ENCODE measurements at places on chromosomes 1 and 21. TPM values are rescaled to one million over a fixed set of nuclear protein-coding genes. Genes with fewer than 3 reads are reported as not detected.

DNA sequence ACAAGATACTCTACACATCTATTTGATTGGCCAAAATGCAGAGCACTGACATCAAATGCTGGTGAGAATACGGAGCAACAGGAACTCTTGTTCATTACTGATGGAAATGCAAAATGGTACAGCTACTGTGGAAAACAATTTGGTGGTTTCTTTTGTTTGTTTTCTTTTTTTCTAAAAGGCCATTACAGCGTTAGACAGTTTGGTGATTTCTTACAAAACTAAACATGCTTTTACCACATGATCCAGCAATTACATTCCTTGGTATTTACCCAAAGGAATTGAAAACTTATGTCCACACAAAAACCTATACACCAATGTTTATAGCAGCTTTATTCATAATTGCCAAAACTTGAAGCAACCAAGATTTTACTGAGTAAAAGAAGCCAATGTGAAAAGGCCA lies 66.4 kb upstream of the FBXO28 start:
- DNase-seq: no peak

Gene VASH2
- 0.55 TPM for total RNA-seq

DNA sequence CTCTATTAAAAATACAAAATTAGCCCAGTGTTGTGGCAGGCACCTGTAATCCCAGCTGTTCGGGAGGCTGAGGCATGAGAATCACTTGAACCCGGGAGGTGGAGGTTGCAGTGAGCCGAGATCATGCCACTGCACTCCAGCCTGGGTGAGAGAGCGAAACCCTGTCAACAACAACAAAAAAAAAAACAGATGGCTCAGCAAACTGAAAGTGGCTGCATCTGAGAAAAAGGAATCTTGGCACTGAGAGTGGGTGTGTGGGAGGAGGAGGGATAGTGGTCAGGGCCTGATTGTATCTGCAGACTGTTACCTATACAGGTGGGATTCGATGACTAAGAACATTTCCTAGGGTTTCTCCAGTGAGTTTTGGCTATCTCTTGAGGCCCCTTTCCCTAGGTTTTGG lies 122.2 kb upstream of the BARHL2 start:
- no peak for DNase-seq

Gene PTPN22
- total RNA-seq: not detected

GRCh38 chr21:17523007-17523451 lies 10.2 kb downstream of the CXADR start:
- DNase-seq: peak; percentile 85

DNA sequence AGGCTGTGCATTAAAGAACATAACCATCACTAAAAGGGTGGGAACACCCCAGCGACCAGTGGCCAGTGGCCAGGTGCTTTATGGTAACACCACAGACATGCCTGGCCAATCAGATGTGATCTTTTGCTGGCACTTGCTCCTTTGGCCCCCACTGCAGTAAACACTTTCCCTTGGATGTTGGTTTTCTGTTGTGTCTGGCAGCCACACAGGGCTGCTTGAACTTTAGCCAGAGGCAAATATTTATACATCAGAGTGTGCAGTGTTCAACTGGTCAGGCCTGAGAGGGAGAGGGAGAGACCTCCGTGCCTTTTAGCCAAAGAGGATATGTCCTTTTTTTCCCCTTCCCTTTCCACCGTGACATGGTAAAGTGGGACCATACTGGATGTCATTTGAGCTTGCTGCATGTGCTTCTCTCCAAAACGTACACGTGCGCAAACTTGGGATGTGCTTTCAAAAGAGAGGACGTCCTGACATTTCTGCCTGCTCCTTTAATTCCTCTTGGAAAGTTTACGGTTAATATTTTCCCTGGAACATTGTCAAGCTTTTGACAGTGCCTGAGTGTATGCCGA lies 101.2 kb downstream of the NFIA start:
- no peak for DNase-seq

DNA sequence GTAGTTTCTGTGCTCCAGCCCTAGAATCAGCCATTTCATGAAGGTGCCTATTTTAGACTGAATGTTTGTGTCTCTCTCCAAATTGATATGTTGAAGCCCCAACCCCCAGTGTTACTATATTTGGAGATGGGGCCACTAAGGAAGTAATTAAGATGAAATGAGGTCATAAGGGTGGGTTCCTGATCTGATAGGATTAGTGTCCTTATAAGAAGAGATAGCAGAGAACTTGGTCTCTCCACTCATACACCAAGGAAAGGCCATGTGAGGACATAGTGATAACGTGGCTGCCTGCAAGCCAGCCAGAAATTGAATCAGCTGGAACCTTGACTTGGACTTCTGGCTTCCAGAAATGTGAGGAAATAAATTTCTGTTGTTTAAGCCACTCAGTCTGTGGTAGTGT lies 12.3 kb downstream of the RAVER2 start:
- DNase-seq: no peak

Gene BMP8B
- 2.4 TPM for total RNA-seq

- DNase-seq: peak; percentile 48
Observed at GRCh38 chr1:175267716-175268416, 75.3 kb upstream of the KIAA0040 start.

DNA sequence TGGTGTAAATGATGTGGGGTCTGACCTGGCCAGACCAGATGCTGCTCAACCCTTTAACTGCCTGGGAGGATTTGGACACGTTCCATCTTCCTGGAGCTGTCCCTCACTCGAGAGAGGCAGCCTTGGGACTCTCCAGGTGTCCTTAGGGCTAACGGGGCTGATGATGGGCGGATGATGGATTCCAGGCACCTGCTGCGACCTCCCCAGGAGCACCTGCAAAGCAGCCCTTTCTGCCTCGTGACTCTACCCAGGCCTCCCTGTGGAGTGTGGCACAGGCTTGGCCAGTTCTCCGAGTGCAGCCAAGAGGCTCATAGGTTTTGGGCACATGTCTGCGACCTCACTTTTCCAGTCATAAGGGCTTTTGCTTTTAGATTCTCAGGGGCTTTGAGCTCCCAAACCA lies 12.3 kb upstream of the TRIM17 start:
- DNase-seq: no peak

DNA sequence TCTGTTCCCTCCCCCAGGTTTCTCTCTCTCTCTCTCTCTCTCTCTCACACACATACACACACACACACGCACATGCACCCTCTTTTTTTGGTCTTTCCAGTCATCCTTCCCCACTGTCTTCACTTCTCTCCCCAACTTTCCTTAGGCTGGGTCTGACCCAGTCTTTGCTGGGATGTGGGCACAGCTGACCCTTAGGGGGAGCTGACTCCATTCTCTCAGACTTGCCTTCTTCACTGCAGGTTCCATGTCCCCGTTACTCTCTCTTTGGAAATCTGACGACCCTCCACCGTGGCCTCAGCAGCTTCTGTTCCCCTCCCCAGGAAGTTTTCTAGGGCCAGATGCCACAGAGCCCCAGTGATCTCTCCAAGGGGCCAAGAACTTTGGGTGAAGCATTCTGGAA lies 2.1 kb downstream of the DISP3 start:
- DNase-seq: no peak

Gene ARTN
- total RNA-seq: 33.6 TPM

DNA sequence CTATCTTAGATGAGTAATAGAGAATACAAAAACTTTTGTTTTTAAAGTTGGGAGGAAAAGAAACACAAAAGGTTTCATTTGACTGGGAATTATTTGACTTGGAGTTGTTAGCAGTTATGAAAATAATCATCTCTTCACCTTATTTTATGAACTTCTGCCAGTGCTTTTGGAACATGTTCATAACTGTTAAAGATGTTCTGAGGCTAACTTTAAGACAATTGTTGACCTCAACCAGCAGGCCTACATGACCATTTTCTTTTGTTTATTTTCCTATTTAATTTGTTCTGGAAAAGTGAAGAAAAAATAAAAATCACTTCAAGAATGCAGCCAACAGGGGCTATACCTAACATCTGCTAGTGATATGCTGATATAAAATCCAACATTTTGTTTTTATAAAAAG lies 37.4 kb downstream of the JAM2 start:
- no peak for DNase-seq

DNA sequence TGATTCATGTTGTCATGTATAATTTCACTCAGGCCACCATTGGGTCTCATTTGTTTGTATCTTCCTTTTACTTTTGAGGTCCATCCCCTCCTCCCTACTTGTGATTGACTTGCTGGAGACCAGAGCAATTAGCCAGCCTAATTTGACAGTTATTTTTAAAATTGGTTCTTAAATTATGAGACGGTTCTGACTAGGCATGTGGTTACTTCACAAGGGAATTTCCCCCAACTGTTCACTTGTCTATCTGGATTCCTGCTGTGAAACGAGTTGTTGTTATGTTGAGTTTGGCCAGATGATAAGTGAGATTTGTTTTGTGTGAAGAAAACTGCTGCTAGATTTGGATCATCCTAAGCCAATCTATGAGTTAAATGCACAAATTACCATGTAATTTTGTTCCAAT lies 359.1 kb downstream of the BARHL2 start:
- DNase-seq: no peak

DNA sequence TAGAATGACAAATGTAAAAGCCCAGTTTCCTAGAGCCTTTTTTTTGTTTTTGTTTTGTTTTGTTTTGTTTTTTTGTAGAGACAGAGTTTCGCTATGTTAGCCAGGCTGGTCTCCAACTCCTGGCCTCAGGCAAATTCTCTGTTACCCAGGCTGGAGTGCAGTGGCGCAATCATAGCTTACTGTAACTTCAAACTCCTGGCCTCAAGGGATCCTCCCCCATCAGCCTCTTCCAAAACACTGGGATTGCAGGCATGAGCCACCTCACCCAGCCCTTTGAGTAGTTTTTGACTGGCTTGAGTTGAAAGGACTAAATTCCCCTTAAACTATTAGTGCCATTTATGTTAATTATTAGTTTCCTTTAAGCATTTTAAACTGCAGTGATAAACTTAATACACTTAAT lies 28.8 kb upstream of the ZBTB18 start:
- DNase-seq: peak; percentile 75

GRCh38 chr1:77407738-77408375 lies 126.0 kb downstream of the AK5 start:
- DNase-seq: no peak

- DNase-seq: no peak
Observed at GRCh38 chr1:40210511-40211204, 37.1 kb upstream of the TMCO2 start.

DNA sequence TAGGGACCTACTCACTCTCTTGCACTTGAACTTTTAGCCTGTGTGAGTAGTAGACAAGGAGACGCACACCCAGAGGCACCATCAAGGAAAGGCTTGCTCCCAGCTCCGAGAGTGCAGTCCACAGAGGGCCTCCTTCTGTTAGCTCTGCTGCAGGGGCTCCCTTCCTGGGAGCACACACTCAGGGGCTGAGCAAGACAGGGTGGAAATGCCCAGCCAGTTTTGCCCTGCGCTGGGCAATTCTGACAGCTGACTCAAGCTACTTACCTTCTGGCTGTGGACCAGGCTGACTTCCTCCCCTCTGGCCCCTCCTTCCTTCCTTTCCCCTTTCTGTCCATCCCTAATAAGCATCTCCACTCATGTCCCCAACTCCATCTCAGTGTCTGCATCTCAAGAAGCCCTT lies 449.1 kb downstream of the PTPRU start:
- DNase-seq: no peak

Gene FDPS
- 397 TPM for total RNA-seq
